D341Med (cell line): ENCODE measurements at places on chromosomes 7 and 10.
A peak's percentile ranks its signal among the peaks of the same experiment; 100 is the strongest.

GRCh38 chr7:111756687-111757178 lies 194.4 kb upstream of the IMMP2L start:
- no peak for DNase-seq

GRCh38 chr7:44767912-44768627 lies 19.4 kb downstream of the ZMIZ2 start:
- peak; percentile 24 for DNase-seq

DNA sequence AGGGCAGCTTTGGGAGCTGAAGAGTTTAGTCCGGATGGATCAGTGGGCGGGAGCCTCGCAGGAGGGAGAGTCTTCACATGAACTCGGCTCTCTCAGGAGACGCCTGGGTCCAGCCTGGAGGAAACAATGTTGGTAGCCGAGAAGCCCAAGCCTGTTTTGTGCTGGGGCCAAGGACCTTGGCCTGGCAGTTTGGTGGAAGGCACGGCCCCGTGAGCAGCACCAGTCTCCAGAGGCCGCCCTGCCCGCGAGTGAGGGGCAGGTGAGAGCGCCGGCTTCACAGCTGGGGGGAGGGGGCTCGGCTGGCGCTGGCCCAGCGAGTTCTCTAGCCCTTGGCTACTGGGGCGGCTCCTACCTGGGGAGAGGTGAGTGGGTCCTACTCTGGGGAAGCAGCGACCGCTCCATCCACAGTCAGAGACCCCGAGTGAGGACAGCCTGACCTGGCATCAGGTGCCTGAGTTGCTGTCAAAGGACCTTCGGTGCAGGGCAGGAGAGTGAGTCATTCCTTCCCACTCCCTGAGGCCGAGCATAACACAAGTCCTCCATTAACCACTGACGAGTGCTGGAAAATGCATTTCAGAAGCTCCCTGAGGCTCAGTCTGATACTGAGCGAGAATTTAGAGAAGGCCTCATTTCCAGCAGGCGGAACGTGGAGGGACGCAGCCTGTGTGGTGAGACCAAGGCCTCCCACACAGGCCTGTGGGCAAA lies 89.3 kb upstream of the DIP2C start:
- no peak for DNase-seq

- DNase-seq = no peak
Measured at GRCh38 chr10:8639486-8640185, 585.1 kb downstream of the GATA3 start.

GRCh38 chr10:132846631-132847415 lies 60.9 kb upstream of the NKX6-2 start:
- no peak for DNase-seq

DNA sequence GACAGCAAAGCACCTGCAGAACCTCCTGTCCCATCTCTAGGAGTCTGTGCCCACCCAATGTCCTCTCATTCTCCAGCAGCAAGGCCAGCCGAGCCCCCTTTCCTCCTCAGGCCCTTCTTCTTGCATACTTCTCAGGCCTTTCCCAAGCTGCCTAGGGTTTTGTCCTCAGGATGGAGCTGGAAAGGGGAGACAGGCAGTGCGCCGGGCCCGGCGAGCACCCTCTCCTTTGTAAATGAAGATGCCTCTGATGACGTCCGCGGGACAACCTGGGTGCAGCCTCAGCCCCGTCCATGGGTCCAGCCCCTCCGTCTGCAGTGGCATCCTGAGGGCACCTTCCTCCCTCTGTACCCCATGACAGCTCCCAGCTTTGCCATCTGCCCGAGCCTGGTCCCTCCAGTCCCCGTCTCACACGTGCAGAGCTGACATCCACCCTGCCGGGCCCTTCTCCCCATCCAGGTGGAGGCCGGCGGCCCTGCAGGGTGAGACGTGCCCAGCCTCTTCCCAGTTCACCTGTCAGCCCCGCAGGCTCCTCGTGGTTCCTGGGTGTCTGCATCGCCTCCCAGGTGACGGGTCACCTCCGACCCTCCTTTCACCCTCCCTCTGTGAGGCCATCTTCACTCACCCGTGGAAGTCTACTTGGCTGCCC lies 36.4 kb downstream of the JAKMIP3 start:
- DNase-seq = no peak

- no peak for DNase-seq
Measured at GRCh38 chr10:132383751-132384196, 13.2 kb upstream of the PWWP2B start.

DNA sequence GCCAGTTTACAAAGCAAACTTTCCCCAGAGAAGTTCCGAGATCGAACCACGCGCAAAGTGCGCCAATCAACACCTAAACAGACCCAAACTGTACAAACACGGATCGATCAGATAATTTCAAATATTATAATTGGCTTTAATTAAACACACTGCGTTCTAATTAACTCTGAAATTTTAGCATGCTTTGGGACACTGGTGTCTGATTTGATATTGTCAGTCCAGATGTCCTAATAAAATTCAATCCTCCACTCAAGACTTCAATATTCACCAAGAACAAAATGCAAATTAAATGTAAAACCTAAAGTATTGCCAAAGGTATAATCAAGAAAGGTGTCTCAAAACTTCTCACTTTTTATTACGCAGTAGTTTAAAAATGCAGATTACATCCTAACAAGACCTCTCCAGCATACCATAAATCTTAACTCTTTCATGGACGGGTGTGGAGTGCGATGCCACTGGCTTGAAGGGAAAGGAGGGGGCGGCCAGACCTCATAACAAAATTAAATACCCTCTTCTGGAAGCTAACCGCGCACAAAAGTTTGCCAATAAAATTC lies 5.9 kb upstream of the EBF3 start:
- DNase-seq = no peak
